ENCODE measurements at places on chromosomes 3 and 15. TPM values are rescaled to one million over a fixed set of nuclear protein-coding genes. Genes with fewer than 3 reads are reported as not detected.

The MKRN3 gene
- total RNA-seq: not detected

The TPRG1 gene
- total RNA-seq: not detected

The PP2D1 gene
- total RNA-seq: not detected

The MYH15 gene
- 0.15 TPM for total RNA-seq

The CACNA1D gene
- total RNA-seq: not detected

The BCHE gene
- 1.2 TPM for total RNA-seq

All from mammary microvascular endothelial cell (primary cell).